NCI-H1092 treated with DMSO at 0.1 percent for 48 hours (cell line): ENCODE measurements at places on chromosomes 7 and 10.
A peak's percentile ranks its signal among the peaks of the same experiment; 100 is the strongest.

GRCh38 chr10:17122052-17122451 is 7.6 kb downstream of the CUBN start:
- no peak for DNase-seq

GRCh38 chr7:148319316-148319808 is 271.2 kb upstream of the C7orf33 start:
- DNase-seq = no peak

GRCh38 chr7:74405191-74405898 is 48.4 kb upstream of the GTF2IRD1 start:
- no peak for DNase-seq

DNA sequence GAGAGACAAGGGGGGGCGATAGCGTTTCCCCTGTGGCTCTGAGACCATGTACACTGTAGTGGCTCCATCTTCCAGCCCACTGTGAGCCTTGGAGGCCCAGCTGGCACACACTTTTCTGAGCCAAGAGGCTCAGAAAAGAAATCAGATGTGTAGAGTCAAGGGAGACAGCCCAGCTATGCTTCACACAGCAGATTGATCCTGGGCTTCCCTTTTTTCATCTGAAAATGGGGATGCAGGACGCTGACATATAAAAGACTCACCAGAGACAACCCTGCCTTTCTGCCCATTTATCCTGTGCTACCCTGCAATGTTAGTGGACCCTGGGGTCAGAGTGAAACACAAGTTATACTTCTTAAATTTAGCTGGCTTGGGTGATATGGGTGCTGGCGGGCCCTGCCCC is 14.3 kb downstream of the TMEM273 start:
- no peak for DNase-seq

DNA sequence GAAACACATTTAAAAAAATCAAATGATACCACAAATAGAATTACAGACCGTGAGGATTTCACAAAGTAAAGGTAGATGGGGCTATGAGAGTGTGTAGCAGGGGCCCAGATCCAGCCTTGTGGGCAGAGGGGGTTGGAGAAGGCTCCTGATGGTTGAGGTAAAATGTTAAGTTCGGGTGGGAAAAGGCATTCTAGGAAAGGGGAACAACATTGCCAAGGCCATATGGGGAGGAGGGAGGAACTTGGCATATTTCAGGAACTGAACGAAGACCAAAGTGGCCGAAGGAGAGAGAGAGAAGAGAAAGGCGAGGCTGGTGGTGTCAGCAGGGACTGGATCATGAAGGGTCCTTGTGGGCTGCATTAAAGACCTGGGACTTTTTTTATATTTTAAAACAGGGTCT is 98.9 kb downstream of the CARD11 start:
- no peak for DNase-seq

DNA sequence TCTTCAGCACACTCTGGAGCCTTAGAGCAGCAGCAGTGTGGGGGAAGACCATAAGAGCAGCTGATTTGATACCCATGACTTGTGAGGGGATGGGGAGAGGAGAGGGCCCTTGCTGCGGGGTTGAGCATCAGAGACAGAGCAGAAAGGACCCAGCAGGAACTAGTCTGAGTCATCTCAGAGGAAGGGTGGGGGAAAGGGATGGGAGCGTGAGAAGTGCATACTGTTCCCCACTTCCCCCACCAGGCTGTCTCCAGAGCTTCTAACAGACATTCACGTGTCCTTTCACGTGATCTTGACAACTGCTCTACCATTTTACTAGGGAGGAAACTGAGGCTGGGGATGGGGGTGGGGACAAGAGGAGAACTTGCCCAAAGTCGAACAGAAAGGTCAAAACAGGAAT is 38.7 kb downstream of the FAM241B start:
- no peak for DNase-seq

DNA sequence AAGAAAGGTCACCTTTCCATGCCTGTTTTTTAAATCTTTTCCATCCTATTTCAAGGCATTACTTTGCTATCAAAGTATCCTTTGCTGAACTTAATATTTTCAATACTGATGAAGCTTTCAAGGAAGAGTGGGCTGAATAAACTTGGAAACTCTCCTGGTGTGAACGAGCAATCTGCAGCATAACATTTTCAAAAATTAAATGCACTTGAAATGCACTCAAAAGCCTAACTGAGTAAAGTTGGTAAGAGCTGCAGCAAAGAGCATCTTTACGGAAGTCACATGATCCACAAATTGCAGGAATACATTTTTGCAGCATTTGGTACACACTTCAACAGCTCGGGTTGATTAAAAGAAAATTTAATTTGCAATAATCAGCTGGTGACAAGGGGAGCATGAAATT is 367.3 kb downstream of the PHTF2 start:
- DNase-seq = no peak

DNA sequence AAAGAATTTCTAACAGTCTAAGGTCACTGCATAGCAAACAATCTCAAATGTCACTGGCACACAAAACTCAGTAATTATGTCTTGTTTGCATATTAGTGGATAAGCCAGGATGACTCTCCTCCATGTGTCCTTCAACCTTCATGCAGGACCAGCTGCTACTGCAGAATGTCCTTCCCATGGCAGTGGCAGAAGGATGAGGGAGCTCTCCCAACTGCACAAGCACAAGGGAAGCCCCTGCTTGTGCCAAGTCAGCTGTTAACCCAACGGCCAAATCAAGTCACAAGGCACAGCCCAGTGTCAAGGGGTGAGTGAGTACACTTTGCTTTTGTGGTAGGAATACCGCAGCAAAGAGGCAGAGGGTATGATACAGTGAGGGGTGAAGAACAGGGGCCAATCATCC is 59.3 kb upstream of the VWC2 start:
- no peak for DNase-seq

- no peak for DNase-seq
These were observed 228.2 kb downstream of the GFRA1 start for GRCh38 chr10:116044801-116045248.

- no peak for DNase-seq
These were observed 27.4 kb downstream of the WDR37 start for GRCh38 chr10:1083581-1083980.

DNA sequence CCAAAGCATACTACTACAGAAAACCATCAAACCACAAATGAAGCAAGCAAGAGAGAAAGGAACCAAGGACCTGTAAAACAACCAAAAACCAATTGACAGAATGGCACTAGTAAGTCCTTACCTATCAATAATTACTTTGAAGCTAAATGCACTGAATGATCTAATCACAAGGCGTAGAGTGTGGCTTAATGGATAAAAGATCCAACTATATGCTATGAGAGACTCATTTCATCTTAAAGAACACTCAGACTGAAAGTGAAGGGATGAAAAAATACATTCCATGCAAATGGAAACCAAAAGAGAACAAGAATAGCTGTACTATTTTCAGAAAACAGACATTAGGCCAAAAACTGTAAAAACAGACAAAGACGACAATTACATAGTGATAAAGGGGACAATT is 70.7 kb downstream of the CRPPA start:
- no peak for DNase-seq

DNA sequence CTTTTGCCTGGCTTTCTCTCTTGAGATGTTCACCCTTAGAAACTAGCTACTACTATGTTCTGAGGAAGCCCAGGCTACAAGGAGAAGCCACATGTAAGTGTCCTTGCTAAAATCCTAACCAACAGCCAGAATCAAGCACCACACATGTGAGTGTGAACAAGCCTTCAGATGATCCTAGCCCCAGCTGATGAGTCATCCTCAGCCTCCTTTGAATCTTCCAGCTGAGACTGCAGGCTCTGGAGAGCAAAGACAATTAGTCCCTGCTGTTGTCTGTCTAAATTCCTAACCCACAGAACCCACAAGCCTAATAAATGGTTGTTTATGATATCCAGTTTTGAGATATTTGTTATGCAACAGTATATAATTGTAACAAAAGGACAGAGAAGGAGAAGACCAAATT is 92.8 kb upstream of the TAC1 start:
- no peak for DNase-seq

- DNase-seq = no peak
These were observed 50.5 kb downstream of the MALSU1 start for GRCh38 chr7:23349484-23350157.

DNA sequence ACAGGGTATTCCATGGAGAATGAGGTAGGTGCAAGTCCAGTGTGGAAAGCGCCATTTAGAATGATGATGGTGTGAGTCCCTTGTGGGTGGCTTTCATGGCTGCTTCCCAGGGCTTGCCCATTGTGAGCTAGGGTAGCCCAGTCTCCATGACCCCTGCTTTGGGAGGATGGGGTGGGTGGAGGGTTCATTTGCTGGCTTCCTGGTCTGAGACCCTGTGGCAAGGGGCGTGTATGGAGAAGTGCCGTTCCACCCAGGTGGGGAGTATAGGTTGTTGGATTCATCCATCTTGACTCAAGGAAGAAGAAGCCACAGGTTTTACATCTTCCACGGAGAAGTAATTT is 27.7 kb downstream of the CCM2 start:
- DNase-seq = no peak

DNA sequence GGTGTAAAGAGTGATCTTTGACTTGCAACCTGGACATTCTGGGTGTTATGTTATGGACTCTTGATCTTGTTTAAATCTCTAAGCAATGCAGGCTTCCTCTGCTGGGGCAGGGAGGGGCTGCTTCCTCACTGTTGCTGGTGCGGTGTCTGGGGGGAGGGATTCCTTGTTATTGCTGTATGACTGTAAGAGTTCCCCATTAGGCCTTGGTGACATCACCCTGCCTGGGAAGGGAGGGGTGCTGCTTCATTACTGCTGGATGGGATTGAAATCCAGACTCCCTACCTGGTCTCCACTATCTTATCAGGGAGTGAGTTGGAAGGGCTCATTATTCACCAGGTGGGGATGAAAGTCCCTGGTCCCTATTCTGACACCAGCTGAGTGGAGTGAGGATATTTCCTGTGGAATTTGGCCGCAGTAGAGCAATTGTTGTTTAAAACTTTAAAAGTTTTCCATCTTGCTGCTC is 8.8 kb downstream of the OGDH start:
- no peak for DNase-seq

GRCh38 chr10:86176850-86177536 is 189.6 kb downstream of the GRID1 start:
- DNase-seq = no peak

GRCh38 chr7:123643495-123644441 is 11.9 kb upstream of the LMOD2 start:
- peak; percentile 44 for DNase-seq

DNA sequence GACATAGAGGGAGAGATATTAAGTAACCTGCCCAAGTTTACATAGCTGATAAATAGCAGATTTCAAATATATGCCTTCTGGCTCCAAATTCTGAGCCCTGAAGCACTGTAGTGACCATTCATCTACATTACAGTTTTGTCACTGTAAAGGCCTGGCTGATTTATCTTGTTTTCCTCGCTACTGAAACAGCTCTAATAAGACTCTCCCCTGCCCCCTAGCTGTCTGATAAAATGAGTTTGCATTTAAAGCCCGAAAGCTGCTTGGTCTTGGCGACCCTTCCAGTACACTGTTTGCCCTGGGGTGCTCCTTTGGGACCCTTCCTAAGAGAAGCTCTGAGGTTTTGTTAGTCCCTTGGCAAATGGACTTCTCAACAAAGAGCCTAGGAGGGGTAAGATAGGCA is 59.7 kb upstream of the RAB11FIP2 start:
- DNase-seq = no peak

GRCh38 chr7:49643736-49644135 is 129.7 kb upstream of the VWC2 start:
- DNase-seq = no peak

GRCh38 chr10:69848454-69848853 is 46.7 kb downstream of the COL13A1 start:
- DNase-seq = no peak

- DNase-seq = no peak
These were observed 272.0 kb downstream of the HPSE2 start for GRCh38 chr10:98963608-98964007.

GRCh38 chr7:117841611-117842010 is 31.6 kb downstream of the CTTNBP2 start:
- DNase-seq = no peak

DNA sequence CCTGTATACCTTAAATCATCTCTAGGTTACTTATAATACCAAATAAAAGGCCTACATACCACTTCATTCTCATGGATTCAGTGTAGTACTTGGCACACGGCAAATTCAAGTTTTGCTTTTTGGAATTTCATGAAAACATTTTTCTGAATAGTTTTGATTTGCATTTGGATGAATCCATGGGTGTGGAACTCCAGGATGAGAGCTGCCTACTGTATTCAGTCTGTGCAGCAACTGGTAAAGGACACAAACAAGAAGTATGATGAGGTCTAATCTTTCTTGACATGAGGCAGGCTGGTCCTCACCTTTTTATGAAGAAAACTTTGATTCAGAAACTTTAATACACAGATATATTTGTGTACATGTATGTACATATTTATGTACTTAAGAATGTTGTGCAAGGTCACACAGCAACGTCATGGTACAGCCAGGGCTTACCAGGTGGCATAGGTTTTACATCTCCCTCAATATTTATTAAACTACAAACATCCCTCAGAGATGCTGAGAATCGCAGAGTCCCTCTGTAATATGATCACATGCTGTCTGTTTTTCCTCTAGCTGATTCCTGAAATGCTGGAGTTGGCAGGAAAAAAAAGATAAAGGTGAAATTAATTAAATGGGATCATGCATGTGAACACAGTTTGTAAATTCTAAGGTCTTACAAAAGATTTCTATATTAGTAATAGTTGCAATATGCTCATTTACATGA is 239.6 kb downstream of the PRKG1 start:
- DNase-seq = no peak
